ENCODE measurements at places on chromosomes 13 and 19.

GRCh38 chr13:90933097-90933826, 414.2 kb upstream of the MIR17HG start:
- DNase-seq, result no peak

- no peak for DNase-seq
Measured at GRCh38 chr13:61410669-61411297, 4.9 kb downstream of the PCDH20 start.

- DNase-seq, result peak; percentile 90
Measured at GRCh38 chr19:43934985-43935708, at the start of gene ZNF45. Gene ZNF45 (minus strand): TSS chr19:43935282. CDS start chr19:43922185, 13,097 bp downstream.

- peak; percentile 83 for DNase-seq
Measured at GRCh38 chr19:58581227-58582141, 8.3 kb upstream of the MZF1 start.

DNA sequence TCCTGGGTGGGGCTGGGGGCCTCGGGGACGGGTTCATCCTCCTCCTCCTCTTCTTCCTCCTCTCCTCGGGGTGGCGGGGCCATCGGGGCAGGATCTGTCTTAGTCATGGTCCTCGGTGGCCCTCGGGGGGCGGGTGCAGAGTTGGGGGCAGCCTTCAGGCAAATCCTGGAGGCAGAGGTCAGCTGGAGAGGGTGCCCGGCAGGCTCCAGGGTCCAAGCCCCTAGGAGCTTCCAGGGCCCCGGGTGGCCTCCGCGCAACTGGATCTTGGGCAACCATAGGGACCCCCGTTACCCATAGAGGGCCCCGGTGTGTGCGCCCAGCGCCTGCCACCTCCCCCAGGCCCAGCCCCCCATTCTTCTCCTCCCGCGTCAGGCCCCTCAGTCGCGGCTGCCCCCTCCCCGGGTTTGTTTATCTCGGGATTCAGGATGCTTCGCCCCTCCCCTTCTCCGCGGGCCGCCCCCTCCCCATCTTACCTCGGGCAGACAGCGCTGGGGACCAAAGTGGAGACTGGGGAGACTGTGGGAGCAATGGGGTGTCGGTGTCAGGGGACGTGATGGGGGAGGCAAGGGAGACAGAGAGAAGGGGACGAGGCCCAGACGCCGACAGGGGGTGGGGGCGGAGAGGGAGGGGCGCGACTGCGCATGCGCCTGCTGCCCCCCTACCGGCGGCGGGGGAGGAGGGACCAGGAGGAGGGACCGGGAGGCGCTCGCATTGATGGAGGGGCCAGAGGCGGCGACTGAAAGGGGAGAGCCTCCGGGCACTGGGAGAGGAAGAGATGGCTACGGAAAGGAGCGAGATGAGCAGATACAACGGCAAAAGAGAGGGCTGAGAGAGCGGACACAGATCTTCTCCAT, at the start of gene CLIP3:
Gene CLIP3, minus strand, starts transcription at position 623 of the 854 bp plus-strand sequence. Its CDS starts 516 bp downstream, at position 107.
- peak; percentile 83 for DNase-seq
